Osteocyte (in vitro differentiated cells): ENCODE measurements at places on chromosomes 1 and 21. TPM values are rescaled to one million over a fixed set of nuclear protein-coding genes. Genes with fewer than 3 reads are reported as not detected.

FCER1G gene
- not detected in 2 replicates for total RNA-seq

TMEM52 gene
- total RNA-seq: 1.5 TPM in 1 of 2 replicates, not detected in the other

LCE2A gene
- not detected in 2 replicates for total RNA-seq

CATSPERE gene
- total RNA-seq: 1.2 and 1.3 TPM in 2 replicates

TEDDM1 gene
- total RNA-seq: not detected in 2 replicates

HES5 gene
- total RNA-seq: 0.29 TPM in 1 of 2 replicates, not detected in the other

PIK3CD gene
- total RNA-seq: 10.1 and 14.6 TPM in 2 replicates

ZYG11B gene
- total RNA-seq: 34.3 and 37.1 TPM in 2 replicates

PRELP gene
- 0.94 and 1.0 TPM in 2 replicates for total RNA-seq

CHRNB2 gene
- total RNA-seq: 0.10 and 0.27 TPM in 2 replicates

SLC9C2 gene
- not detected in 2 replicates for total RNA-seq

ZMYND12 gene
- 0.31 and 0.40 TPM in 2 replicates for total RNA-seq

LYPD8 gene
- total RNA-seq: not detected in 2 replicates

WASF2 gene
- total RNA-seq: 187 and 189 TPM in 2 replicates

MCOLN3 gene
- 0.34 TPM in 1 of 2 replicates, not detected in the other for total RNA-seq

MMEL1 gene
- not detected in 2 replicates for total RNA-seq

SLC26A9 gene
- not detected in 2 replicates for total RNA-seq

C1orf115 gene
- 5.6 and 5.9 TPM in 2 replicates for total RNA-seq

LHX8 gene
- not detected in 2 replicates for total RNA-seq

OPN3 gene
- total RNA-seq: 15.3 and 15.8 TPM in 2 replicates

MAB21L3 gene
- not detected in 2 replicates for total RNA-seq

TRIM17 gene
- total RNA-seq: 1.3 and 1.8 TPM in 2 replicates

GPR25 gene
- total RNA-seq: not detected in 2 replicates

AADACL4 gene
- total RNA-seq: not detected in 2 replicates

ZNF669 gene
- 10.0 and 11.4 TPM in 2 replicates for total RNA-seq

C1orf141 gene
- total RNA-seq: not detected in 2 replicates

KCNJ6 gene
- 9.2 and 10.5 TPM in 2 replicates for total RNA-seq

ERICH3 gene
- not detected in 2 replicates for total RNA-seq

PIK3C2B gene
- total RNA-seq: 14.9 and 17.5 TPM in 2 replicates
